ENCODE measurements at places on chromosomes 6 and 20.

GRCh38 chr6:108874470-108875160 is 26.4 kb downstream of the ARMC2 start:
- peak; percentile 83 for DNase-seq

DNA sequence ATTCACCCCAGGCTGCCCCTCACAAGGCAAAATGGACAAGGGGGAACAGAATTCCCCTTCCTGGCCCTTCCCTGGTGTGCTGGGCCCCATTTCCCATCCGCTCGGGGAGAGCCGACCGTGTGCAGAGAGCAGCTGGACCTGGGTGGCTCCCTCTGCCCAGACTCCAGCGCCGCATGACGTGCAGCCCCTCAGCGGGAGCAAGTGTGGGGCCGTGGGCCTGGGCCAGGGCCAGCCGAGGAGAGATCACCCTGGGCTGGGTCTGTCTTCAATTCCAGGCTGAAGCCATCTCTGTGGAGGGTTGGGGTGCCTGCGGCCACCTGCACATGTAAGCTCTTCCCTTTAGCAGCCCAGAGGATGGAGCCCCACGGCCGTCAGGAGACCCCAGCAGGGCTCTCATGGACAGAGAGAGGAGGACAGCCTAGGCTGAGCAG is 241.8 kb downstream of the TTLL2 start:
- no peak for DNase-seq

DNA sequence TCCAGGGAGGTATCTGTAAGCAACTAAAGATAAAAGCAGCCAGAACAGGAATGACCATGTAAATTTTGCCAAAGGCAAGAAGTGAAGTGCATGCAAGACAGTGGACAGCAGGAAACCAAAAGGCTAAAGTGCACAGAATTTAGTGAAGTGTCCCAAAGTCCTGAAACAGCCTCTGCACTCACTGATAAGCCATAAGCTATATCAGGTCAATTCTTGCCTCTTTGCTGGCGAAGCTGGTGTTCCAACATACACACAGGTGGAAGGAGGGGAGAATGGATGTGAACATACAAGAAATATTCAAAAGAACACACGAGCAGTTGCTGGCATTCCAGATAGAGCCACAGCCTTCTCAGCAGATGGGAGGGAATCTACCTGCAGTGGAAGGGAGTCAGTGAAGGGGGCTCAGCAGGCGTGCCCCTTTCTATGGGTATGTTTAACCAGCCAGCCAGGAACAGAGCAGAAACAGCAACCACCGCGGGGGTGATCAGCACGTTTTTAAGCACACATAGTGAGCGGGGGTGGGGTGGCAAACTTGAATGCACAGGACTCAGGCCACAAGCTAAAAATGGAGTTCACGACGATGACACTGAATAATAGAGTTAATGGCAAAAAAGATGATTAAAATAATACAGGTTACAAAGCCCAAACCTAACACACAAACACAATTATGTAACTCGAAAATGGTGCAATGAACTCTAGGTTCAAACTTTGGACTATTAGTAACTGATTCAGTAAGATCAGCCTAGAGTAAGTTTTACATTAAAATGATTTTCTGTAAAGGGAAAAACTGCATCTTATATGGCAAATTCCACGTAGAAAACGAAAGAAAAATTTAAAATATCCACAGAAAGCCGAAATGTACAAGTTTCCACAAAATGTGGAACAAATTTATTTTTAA is 1.2 kb downstream of the ECI2 start:
- no peak for DNase-seq

- DNase-seq: no peak
These were observed 174.5 kb downstream of the CDC5L start for GRCh38 chr6:44561832-44562665.

GRCh38 chr20:37390891-37391525 is 45.1 kb downstream of the SRC start:
- no peak for DNase-seq

DNA sequence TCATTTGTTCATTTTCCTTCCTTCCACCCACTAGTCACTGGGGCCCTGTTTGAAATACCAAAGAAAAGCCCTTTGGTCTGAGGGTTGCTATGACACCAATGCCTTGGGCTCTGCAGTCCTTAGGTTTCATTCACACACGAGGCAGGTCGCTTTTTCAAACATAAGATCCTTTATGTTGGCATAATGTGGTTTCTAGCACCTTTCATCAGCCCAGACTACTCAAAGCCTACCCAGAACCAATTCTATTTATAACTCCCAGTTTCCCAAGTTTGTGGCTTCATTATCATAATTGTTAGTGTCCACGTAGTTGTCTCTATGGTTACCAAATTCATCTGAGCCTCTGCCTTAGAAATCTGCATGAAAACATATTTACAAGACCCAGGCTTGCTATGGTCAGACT is 6.6 kb upstream of the TP53RK start:
- peak; percentile 54 for DNase-seq

GRCh38 chr6:42154461-42155209 is 12.2 kb upstream of the C6orf132 start:
- DNase-seq: no peak

- peak; percentile 74 for DNase-seq
These were observed 984 bp upstream of the ABT1 start for GRCh38 chr6:26595669-26596269.

DNA sequence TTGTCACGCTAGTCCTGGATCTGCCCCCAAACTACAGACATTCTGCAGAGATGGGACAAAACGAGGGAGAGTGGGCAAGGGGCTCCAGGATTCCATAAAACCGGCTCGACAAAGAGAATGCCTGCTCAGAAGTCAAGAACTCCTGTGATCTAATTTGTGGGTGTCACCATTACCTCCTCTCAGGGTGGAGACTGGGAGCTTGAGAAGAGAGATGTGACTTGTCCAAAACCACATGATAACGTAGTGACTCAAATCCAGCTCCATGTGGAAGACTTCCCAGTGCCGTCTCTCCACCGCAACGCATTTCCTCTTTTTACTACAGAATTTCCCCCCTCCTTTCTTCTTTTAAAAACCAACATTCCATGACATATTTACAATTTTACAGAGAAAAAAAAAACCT is 44.3 kb downstream of the TRERF1 start:
- DNase-seq: peak; percentile 85

DNA sequence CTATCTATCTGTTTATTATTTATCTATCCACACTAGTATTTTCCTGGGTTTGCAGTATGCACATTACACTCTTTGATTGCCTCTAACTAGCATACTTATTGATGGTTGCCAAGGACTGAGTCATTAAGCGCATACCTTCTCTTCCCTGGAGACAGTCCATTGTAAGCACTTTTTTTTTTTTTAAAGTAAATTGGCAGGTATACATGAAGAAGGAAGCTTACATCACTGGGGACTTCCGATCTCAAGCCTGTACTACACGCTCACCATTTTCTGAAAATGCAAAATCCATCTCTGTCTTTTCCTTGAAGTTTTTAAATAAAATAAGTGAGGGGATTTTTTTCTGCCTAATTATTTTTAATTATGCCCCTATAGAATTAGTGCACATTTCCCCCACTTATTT is 63.5 kb downstream of the HMGN3 start:
- no peak for DNase-seq

GRCh38 chr20:14726591-14726990 is 389.2 kb upstream of the FLRT3 start:
- no peak for DNase-seq

- no peak for DNase-seq
These were observed 107.8 kb downstream of the FBXO5 start for GRCh38 chr6:152874846-152875568.

DNA sequence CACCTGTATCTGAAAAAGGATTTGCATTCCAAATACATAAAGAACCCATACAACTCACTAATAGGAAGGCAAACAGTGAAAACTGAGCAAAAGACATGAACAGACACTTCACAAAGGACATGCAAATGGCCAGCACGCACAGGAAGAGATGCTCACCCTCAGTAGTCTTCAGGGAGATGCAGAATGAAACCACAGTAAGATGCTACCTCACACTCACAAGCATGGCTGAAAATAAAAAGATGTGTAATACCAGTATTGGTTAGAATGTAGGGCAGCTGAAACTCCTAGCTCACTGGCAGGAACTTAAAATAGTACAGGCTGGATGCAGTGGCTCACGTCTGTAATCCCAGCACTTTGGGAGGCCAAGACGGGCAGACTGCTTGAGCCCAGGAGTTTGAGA is 64.6 kb downstream of the SNX5 start:
- DNase-seq: no peak

DNA sequence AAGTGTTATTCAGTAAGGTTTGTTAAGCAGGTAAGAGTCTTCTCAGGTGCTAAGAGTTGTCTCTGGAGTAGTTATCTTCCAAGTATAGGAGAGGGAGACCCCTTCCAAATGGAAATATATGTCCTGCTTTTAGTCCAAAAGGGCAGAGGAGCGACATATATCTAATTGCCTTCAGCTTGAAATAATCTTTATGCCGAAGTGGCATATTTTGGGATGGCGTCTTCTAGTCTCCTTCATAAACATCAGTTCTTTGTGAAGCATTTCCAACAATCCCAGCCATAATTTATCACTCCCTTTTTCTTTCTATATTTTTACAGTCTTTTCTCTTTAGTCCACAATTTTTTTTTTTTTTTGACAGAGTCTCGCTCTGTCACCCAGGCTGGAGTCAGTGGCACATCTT is 6.0 kb downstream of the TMC2 start:
- DNase-seq: no peak

GRCh38 chr6:2245877-2246863 is 765 bp upstream of the GMDS start:
- no peak for DNase-seq

DNA sequence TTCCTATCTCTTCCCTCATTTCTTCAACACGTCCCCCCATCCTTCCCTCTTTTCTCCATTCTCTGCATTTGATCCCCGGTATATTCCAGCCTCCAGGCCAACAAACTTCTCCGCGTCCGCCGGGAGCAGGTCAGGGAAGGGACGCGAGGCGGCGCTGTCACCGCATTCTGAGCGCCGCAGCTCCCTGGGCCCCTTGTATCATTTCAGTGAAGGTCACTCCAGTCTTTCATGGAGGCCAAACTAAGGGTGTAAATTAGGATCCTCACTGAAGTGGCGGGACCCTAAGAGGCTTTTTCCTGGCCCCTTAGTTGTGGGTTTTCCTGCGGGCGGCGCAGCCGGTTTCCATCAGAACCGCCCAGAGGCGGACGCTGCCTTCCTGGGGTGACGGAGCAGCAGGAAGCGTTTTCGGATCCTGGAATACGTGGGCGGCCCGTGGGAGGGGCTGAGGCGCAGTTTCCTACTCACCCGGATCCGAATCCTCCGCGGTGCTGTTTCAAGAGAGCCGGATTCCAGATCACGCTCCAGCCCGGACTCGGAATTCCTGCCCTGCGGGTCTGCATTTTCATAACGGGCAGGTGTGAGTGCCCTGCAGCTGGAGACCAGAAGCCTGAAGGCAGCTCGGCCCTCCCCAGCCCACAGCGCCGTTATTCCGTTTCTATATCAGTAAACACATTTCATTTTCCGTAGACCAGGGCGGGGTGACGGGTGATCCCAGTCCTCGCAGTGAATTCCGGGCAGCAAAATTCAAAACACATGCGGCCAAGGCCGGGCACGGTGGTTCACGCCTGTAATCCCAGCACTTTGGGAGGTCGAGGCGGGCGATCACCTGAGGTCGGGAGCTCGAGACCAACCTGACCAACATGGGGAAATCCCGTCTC is 3.6 kb upstream of the MICA start:
- peak; percentile 87 for DNase-seq

GRCh38 chr6:43629104-43629504 is at the start of gene GTPBP2:
Gene GTPBP2, minus strand, starts transcription at chr6:43629264. Its CDS starts 102 bp downstream, at chr6:43629162.
- peak; percentile 98 for DNase-seq

DNA sequence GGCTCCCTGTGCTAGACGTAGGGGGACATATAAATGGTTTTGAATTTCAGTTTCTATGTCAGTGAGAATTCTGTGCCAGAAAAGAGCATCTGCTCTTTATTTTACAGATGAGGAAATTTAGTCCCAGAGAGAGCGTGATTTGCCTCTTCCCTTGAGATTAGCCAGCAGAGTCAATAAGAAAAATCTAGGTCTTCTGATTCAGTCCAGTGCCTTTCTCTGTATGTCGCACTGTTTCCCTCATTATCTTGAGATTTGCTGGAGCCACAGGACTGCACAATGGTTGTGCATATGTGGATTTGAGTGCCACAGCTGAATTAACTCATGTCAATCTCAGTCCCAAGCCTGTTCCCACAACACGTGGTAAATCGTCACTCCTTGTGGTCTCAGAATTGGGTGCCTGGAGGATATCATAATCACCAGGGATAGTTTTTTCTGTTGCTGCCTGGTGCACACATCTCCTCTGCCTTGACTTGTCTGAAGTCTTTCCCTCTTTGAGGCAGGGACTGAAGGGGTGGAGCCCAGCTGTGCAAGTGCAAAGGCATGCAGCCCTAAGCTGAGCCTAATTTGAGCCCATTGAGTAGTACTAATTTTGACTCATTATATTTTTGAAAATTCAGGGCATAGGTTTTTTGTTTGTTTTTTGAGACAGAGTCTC is 276.7 kb downstream of the SOX4 start:
- no peak for DNase-seq

DNA sequence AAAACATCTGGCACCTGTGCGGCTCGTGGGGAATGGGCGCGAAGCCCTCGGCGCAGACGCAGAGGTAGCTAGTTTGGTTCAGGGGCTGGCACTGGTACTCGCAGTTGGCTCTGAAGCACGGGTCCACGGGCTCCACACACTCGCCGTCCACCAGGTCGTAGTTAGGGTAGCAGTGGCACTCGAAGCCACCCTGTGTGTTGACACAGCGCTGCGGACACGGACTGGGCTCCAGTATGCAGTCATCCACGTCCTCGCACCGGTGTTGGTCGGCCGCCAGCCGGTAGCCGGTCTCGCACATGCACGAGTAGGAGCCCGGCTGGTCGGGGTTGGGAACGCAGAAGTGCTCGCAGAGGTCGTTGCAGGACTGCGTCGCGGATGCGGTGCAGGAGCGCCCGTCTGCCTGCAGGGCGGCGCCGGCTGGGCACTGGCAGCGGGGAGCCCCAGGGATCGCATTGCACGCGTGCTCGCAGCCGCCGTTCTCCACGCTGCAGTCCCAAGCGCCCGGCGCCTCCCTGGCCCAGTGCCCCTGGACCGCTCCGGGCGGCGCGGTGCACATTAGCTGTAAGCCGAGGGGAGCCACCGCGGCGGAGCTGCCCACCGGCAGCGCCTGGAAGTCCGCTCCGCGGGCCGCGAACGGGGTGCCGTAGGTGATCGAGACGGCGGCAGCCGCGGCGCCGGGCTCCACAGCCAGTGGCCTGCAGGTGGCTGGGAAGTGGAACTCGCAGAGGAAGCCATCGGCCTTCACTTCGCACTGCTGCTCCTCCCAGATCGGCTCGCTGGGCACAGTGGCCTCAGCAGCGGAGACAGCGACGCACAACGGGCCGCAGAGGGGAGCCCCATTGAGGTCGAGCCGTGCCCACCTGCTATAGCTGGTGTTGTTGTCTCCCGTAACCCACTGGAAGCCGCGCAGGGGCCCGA is 930 bp downstream of the THBD start:
- no peak for DNase-seq

- DNase-seq: peak; percentile 90
These were observed 86.3 kb upstream of the CARMIL1 start for GRCh38 chr6:25192590-25193459.

DNA sequence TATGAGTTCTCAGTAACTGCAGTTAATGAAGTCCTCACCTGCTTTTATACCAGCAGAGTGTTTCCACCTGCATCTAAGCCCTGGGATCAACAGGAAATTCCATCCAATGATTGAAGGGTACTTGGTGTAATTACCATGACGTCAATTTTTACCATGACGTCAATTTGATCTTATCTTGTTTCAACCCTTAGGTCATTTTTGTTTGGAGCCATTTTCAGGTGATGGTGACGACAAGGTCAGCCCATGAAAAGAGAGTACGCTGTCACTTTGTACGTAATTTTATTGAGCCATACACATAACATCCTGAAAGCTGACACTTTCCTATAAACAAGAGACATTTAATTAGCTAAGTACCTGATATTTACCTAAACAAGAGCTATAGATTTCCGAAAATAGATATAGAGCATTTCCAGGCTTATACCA is at the start of gene CGA:
TSS of gene CGA (minus strand) at position 20 of the 423 bp plus-strand sequence. CDS start 6,906 bp downstream, outside the sequence.
- DNase-seq: no peak
